GM12878 (cell line): ENCODE measurements at places on chromosomes 1 and 21.

DNA sequence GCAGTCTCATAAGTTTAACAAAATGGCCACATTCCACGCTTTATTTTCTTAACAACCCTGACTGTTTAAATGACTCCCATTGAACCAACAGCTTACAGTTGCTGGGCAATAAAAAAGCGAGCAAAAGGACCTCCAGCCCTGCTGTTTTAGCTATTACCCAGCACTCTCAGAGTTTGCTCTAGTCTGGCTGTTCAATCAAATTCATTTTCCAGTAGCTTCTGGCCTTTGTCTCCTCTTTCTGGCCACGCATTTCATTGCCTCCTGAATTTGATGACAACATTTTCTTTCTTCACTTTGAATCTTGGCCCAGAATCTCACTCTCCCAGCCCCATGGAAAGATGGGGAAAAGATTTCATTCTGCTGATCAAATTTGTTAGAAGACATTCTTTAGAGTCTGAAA is 44.1 kb upstream of the DOCK7 start:
- DNase-seq, result no peak

GRCh38 chr1:19071674-19072281 is 115.3 kb upstream of the IFFO2 start:
- DNase-seq, result no peak

DNA sequence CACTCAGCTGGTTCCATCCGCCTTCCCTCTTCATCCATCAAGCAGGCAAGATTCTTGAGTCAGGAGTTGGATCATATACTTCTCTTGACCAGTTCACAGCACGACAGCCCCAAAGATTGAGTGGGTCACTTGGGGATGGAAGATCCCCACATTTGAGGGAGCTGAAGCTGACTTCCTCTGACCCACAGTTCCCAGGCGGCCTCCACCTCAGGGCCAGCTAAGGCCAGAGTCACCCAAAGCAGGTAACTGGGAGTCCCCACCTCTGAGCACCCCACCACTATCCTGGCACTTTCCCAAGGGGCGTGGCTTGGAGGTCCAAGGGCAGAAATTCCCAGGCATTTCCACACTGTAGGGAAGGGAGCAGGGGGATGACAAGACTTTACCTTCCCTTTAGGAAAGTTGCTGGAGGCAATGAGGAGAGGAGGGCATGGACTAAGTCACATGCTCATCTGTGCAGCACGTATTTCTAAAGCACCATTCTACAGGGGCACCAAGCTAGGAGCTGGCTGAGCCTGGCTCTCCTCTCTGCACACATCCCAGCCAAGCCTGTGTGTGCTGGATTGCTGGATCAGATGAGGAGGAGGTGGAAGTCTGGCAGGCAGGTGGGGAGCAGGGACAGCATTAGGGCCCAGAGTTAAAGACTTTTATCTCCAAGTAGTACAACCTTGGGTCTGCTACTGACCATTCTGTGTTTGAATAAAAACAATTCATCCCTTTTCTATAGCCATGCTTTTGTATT is 1.3 kb upstream of the RD3 start:
- no peak for DNase-seq

- peak; percentile 35 for DNase-seq
These were observed 251.1 kb upstream of the ADGRL2 start for GRCh38 chr1:81549588-81550127.

DNA sequence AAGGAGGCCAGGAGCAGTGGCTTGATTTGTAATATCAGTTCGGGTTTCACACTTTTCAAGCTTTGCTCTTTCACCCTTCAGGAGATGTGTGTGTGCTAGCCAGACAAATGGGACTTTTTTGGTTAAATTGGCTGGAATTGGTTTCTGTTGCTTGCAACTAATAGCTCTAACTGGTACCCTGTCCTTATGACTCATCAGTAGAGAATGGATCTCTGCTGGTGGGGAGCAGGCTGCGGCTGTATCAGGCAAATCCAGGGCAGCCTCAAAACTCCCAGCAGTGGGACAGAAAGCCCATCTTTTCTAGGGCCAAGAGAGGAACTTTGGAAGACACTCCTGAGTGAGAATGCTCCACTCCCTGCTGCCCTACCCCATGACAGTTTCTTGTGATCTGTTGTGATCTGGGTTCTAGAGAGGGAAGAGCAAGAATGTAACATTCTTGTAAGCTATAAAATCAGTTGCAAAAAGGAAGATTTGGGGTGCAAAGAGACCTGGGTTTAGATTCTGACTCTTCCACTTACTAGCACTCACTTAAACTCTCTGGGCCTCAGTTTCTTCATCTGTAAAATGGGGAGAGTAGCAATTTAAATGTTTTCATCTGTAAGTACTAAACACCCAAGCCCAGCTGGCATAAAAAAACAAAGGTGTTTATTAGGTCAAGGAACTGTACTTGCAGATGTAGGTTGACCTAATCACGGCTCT is 257.0 kb upstream of the TMEM51 start:
- no peak for DNase-seq

- no peak for DNase-seq
These were observed 34.7 kb downstream of the TUFT1 start for GRCh38 chr1:151574575-151575529.

DNA sequence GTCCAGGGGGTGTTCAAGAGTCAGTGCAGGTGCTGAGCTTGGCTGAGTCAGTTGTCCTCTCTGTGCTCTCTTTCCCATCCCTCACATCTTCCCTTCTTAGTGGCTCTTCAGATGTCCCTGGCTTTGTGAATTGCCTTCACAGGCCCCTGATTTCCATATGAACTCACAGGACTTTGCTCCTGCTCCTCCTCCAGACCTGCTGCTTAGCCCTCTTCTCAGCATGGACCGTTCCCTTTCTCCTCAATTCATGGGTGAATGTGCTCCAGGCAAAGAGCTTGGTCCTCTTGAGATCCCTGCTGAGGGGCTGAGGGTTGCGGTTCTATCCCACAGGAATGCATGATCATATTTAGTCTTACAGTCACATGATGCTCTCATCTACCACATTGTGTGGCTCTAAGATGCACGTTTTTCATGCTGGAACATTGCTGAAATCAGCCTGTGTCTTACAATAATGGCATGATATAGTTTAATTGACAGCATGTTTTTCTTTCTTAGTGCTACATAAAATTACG is 30.5 kb downstream of the CACNA1E start:
- no peak for DNase-seq

GRCh38 chr1:78229344-78229743 is 183.6 kb downstream of the GIPC2 start:
- DNase-seq, result no peak

DNA sequence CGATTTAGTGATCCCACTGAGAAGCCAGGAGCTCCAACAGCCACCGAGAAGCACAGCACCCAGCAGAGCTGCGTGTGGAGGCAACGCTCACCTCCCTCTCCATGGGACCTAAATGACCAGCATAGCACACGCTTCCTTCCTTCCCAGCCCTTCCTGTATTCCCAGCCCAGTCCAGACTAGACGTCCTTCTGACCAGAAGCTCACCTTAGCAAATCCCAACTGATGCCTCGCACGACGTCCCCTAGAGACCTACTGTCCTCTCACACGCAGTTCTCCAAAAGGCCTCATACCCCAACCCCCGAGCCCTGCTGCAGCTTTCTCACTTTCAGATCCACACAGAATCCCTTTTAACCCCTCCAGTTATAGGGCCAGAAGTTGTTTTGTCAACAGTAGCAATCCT is 132.4 kb downstream of the SLC45A1 start:
- DNase-seq, result no peak

- DNase-seq, result no peak
These were observed 37.6 kb upstream of the DPT start for GRCh38 chr1:168766568-168766967.

- no peak for DNase-seq
These were observed 22.2 kb upstream of the TMEM52 start for GRCh38 chr1:1941211-1941841.

DNA sequence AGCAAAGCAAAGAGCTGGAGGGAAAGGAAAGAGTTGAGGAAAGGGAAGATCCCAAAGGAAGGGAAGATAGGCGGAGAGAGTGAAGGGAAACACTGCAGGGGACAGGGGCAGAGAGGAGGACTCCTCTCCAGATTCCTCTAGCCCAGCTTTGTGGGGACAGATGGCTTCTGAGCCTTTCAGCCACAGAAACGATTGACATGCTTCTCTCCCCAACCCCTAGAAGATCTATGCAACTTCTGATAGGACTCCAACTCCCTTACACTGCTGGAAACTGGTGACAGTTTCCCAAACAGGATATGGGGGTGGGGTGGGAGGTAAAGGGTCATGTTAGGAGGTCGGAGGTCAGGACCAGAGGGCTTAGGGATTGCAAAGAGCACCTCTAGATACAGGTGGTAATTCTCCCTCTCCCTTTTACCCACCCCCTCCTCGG is 6.5 kb downstream of the MEX3A start:
- no peak for DNase-seq

DNA sequence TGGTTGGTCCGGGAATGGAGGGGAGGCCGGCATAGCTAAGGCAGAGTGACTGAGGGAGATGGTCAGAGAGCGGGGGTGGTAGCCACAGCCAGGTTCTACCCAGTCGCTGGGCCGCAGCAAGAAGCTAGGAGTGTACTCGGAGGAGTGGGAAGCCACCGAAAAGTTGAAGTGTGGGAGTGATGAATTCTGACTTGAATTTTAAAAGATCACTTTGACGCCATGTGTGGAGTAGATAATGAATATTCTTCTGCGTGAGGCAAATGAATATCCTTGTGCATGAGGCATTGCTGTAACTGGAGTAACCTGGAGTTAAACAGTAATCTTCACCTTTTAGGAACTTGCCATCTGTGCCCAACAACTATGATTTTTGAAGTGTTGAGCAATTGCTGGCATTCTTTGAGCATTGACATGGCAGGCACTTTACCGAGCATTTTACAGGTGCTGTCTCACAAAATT is 6.9 kb downstream of the CTPS1 start:
- no peak for DNase-seq

DNA sequence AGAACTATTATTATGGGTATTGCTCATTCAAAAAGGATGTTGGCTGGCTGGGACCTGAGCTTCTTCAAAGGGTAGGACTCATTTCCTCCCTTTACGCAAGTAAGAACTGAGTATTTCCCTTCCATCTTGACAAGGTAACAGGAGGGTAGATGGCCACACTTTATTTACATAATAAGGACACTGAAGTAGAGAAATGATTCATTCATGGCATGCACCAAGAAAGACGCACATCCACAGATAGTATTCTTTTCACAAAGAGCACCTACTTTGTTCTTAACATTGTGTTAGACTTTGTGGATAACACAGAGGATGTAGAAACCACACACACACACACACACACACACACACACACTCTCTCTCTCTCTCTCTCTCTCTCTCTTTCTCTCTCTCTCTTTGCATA is 82.9 kb downstream of the FAM78B start:
- DNase-seq, result peak; percentile 60

DNA sequence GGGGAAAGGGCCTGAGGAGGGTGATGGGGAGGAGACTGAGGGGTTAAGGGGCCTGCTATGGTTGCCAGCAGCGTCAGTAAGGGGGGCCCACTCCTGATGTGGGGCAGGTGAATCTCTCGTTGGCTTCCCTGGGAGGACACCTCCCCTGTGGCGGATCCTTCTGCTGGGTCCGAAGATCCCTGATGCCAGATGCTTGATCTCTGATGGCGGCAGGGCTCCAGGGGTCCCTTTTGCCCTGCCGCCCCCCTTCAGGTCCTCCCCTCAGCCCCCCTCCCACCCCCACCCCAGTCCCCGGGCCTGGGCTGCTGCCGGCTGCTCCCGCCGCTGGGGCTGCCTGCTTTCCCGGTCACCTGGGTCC is 219 bp downstream of the CELF3 start:
- no peak for DNase-seq

- DNase-seq, result no peak
These were observed 14.0 kb downstream of the AHDC1 start for GRCh38 chr1:27589841-27590426.

DNA sequence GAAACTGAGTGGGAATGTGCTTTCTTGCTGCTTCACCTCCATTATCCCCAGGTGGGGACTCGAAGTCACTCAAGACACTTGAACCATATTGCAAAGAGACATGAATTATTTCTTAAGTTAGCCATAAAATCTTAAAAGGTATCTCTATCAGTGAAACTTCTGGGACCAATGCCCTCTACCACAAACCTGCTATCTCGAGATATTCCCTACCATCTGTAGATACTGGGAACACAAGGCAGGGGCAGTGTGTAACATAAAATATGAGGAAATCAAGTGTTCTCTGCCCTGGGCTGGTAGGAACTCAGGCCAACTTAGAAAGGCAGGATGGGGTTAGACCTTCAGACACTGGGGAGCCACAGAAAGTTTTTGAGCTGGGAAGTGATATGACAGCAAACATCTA is 1.3 kb upstream of the CD58 start:
- no peak for DNase-seq

- DNase-seq, result no peak
These were observed 61.8 kb downstream of the S1PR1 start for GRCh38 chr1:101298663-101299062.

DNA sequence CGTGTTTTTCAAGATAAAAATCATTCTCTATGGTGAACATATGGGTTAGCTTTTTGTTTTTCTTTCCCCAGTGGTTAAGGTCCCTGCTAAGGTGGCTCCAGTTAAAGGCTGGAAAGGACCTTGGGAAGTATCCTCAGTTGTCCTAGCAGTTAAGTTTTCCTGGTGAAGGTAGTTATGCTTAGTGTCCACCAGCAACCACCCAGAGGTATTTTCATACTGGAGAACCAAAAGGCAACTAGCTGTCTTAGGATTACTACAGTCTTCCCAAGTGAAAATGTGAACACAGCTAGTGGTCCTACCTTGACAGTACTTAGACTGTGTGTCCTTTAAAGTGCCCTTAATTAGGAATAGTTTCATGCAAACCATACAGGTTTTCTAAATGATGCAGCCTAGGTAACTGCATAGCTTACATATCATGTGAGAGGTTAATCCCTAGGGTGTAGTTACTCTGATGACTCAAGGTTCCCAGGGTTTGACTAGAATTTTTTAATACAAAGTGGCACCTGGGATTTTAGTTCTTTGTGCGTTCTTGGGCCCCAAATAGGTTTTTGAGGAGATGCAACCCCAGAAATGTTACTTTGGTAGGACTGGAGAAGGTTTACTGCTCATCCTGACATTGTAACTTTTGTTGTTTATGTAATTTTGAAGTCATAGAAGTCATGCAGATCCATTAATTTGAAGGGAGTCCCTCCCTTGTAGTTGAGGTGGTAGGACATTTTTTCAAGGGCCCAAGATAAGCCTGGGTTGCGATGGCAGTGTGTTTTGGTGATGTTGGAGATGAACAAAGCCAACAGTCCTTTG is 36.5 kb downstream of the YY1AP1 start:
- no peak for DNase-seq

DNA sequence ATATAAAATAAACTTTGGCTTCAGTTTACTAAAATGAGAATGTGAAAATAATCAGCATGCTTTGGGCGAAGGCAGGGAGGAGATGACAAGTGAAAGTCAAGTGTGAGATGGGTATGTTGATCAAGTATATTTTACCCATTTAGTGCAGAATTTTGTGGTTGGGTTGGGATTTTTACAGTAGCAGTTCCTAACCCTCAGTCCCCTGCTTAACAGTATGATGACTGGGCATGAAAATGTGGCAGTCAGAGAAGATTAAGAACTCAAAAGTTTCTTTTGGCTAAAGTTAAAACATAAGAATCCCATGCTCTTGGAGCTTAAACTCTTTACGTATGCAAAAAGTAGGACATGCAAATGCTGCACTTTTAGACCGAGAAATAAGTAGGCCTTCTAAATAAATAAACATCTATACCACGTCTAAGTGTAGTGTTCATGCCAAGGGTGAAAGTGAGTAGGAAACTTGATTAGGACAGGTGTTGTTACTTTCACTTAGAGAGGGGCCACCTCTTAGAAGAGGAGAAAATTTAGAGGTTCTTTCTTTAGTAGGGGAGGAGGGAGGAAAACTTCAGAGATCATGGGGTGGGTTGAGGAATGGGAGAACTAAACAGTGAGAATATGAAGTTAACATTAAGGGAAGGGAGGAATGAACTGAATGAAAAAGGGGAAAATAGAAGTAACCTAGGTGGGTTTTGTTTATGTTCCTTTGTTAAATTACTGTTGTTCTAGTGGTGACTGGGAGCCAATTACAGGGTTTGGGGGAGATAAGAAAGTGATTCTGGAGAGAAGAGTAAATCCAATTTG is 127.8 kb downstream of the OSBPL9 start:
- DNase-seq, result no peak
